Activated CD4-positive, alpha-beta T cell treated with anti-CD3 and anti-CD28 coated beads for 4 hours (primary cell): ENCODE measurements at places on chromosomes 6 and 20.

GRCh38 chr6:30744054-30744805, at the start of gene IER3:
TSS of gene IER3 (minus strand) at chr6:30744547. CDS start at chr6:30744518, 29 bp downstream.
- DNase-seq, result peak; percentile 86

- DNase-seq, result no peak
Measured at GRCh38 chr6:135062735-135063134, 8.1 kb upstream of the HBS1L start.

DNA sequence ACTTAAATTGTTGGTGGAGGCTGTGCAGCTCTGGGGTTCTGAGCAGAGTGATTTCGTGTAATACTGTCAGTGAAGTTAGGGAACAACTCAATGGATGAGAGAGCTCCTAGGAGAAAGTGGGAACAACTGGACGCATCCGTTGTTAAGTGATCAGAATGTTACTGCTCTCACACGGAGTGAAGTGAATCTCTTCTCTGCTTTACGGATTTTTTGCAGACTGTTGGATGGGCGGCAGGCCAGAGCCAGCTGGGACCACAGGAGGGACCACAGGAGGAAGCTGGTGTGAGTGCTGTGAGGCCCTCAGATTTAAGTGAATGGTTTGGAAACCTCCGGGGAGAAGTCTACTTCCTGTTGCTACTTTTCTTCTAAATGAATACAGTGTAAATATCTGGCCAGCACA, 23.7 kb upstream of the PPP1R14C start:
- no peak for DNase-seq

GRCh38 chr6:80607811-80608391, 501.4 kb downstream of the BCKDHB start:
- DNase-seq, result no peak

DNA sequence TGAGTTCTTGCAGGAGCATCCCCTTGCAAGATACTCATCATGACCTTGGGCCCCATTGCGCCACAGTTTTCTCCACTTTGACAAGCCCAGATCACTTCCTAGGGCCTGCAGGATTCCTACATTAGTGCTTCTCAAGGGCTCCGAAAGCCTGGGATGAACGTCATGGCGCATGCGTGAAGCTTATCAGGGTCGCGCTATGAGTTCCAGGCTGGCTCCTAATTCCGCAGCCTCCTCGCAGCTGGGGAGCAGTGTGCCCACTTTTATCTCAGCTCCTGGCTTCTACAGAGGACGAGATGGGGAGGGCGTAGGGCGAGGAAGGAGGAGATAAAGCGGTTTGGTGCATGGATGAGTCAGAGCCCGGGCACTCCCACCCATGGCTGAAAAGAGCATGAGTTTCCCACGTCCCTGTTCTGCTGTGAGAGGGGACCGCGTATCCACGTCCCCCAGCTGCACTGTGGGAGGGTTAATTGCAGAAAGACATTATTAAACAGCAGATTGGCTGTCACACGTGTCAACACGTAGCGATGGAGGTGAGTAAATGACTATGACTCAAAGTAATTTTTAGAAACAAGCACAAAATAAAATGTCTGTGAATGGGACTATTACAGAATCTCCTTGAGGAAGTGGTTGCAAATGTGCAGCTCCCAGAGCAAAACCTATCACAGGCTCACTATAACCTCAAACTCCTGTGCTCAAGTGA, 72.9 kb upstream of the DSP start:
- DNase-seq, result no peak

- no peak for DNase-seq
Measured at GRCh38 chr20:59832406-59833363, 100.8 kb downstream of the SYCP2 start.

- no peak for DNase-seq
Measured at GRCh38 chr6:31732029-31732428, 2.9 kb upstream of the DDAH2 start.

- DNase-seq, result no peak
Measured at GRCh38 chr6:4907602-4908001, 96.2 kb downstream of the RPP40 start.

DNA sequence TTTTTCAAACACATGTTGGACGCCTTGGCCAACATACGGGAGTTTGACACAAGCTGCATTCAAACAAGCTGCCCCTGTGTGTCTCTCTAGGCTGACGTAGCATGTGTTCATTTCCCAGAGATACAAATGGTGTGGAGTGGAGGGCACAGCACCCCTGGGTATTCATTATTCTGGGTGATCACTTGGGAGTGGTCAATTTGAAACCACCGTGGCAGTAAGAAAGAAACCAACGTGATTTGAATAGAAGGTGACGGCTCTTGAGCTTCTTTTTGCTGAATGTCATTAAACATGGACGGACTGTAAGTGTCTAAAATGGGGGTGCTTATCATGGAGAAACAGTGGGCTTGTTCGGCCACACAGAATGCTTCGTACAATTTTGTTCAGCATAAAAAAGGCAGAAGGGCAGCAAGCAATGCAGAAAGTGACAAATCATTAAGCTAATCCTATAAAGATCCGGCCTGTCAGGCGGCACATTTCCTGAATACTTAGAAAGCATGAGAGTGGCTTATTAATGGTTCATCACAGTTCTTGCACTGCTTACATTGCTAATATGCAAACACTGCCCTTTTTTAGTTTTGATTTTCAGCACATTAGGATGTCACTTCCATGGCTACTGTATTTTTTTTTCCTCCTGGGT, 1261.9 kb upstream of the CITED2 start:
- no peak for DNase-seq

GRCh38 chr6:121731381-121731780, 295.9 kb downstream of the GJA1 start:
- no peak for DNase-seq

GRCh38 chr6:8764733-8765132, 329.4 kb upstream of the SLC35B3 start:
- DNase-seq, result no peak

GRCh38 chr6:84026721-84027164, 6.8 kb upstream of the MRAP2 start:
- no peak for DNase-seq

DNA sequence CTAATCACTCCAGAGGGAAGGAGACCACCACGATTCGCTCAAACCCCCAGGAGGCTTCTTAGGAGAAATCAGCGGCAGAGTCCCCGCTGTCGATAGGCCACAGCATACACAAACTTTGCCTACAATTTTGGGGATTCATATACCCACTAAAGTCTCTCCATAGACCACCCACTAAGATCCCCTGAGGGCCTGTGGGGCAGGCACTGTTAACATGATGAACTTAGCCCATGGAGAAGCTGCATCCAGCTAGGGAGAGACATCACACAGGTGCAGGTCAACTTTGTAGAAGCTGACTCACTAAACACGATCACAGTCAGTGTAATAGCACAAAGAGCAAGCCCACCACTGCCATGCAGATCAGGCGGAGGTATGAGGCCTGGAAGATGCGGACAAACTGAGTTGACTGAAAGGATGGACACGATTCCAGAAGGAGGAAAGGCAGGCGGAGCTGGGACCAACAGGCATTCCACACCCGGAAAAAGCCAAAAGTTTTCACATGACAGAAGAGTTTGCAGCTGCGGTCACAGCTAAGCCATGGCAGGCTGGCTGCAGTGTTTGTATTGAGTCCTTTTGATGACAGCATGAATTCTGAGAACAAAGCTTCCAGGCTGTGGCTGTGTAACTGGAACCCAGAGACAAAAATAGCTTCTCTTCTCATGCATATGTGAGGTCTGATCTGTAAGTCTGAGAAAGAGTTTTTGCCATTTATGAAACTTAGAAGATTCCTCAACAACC, 75.7 kb upstream of the QKI start:
- DNase-seq, result no peak

DNA sequence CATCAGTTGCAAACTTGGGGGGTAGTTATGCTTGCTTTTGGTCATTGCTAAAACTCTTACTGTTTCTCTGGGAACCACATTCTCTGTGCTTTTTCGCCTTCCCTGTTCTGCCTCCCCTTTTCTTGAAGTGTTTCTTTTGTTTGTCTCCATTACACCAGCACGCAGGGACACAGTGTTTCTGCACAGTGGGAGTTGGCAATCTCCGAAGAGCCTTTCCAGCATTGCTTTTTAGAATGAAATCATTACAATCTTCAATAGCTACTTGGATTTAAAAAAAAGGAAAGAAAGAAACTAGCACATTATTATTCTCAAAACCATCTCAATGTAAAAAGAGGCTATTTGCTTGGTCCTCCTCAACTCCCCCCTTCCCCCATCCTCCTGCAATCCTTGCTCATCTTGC, 536.7 kb upstream of the MMS22L start:
- DNase-seq, result no peak

GRCh38 chr20:47991875-47992488, 206.7 kb upstream of the SULF2 start:
- no peak for DNase-seq

GRCh38 chr6:29734046-29735018, 11.1 kb downstream of the HLA-F start:
- DNase-seq, result no peak

DNA sequence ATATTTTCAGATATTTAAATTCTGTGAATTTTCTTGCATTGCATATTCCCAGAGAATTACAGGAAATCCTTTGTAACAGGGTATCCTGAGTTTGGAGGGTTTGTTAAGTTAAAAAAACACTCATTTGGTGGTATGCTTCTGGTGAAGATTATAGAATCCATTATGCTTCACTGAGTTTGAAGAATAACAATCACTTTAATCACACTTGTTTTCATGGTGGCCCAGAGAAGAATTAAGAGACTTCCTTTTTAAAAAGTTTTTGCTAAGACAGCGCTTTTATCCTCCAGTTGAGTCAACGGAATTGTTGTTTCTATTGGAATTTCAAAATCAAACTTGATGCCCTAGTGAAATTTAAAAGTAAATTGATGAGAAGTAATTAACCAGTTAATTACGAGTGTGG, 17.4 kb downstream of the PLEKHG1 start:
- DNase-seq, result no peak

DNA sequence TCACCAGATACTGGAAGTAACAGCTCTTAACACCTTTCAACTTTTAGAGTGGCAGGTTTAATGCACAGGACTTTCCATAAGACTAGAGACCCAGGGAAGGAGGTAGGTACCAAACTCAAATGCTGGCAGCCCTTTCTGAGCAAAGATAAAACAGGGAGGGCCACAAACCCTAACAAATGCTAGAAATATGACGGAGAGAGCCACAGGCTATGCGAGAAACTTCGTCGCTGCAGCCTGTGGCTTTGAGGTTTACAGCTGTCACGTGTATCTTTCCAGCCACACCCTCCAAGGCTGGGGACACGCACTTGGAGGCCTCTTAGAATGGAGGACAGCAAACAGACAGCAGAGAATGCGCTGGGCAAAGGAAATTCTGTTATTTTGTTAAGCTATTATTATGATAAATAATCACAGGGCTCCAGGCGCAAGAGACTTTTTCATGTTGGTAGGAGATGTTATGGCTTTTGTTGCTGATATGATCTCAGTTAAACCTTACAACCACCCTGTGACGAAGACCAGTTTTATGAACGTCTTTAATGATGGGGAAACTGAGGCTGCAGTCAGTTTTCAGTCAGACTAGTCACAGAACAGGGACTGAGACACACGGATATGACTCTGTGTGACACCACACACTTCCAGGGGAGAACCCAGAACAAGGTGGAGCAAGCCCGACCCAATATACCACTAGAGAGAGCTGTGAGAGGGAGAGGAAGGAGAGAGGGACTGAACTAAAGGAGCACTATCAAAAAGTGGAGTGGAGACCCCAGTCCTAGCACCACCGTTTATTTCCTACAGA, 2.0 kb downstream of the TRAM2 start:
- peak; percentile 44 for DNase-seq

GRCh38 chr6:17469006-17469832, 75.8 kb downstream of the CAP2 start:
- DNase-seq, result no peak

DNA sequence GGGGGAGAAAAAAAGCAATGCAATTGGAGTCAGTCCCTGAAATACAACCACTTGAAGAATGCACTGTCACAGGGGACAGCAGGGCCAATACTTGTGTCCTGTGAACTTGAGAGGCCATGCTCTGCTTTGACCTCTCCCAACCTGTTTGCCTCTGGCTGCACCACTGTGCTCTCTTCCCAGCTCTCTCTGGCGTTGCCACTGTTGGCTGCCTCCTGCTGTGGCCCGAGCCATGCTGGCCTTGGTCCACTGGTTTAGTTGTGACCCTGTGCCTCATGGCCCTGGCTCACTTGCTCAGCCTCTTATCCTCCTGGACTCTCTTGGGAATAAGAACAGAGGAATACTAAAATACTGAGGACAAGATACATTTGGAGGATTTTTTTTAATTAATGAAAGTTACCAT, 14.5 kb upstream of the FBXO30 start:
- DNase-seq, result no peak

DNA sequence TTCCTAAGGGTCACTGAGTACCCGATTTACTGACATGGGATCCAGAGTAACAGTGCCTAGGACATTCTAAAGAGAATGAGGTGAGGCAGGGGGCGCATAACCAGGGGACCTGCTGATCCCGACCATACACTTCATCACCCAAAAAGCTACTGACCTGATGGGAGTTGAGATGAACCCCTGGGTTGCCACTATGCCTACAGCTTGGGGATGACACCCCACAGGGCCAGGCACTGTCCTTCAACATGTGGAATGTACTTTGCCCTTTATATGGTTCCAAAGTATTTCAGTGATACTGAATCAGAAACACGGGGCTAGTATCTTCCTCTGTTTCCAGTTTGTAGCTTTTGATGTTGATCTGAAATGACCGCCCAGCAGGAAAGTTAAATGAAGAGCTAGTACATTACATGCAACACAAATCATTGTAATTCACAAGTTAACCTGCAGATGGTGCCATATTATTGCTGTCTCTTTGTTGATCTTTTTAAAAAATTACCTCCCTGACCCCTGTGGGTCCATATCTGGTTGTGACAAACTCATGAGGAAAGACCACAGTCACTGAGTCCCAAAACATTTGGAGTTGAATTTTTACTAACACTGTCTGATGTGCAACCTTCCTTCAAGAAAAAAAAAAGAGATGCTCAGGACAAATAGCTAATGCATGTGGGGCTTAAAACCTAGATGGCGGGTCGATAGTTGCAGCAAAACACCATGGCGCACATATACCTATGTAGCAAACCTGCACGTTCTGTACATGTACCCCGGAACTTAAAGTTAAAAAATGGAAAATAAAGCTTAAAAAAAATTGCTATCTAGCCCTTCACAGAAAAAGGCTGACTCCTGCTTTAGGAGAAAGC, 42.7 kb upstream of the GCNT2 start:
- no peak for DNase-seq

DNA sequence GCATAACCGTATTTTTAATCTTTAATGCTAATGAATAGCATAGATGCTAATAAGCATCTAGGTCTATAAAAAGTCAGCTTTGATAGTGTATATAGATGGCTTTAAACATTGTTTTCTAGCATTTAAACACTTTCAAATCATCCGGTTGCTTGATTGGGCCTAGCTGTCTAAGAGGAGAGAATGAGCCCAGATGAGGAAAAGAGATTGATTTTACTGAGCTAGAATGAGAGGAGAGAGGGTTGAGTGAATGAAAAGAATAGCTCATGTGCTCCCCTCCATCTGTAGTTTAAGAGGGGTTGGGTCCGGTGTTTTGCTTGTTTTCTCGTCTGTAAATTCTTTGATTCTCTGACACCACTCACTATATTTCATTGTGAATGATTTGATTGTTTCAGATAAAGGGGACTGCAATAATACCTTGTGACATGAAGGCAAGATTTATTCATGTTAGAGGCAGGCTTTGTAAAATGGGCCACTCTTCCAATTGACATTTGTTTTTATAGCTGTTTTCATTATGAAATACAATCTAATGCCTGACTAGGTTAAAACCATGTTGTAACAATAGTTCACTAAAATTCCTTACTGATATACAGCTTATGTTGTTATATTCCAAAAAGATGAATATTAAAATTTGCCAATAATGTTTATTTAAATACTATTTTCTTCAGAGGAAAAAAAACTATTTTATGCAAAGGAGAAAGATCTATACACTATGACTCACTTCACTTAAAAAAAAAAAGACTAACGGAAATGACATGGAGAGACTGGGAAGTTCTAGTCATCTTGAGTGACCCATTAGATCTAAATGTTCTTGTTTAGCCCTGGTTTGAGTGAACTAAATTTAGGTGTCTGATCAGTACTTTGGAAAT, 3.2 kb downstream of the PTPN1 start:
- no peak for DNase-seq
